ENCODE measurements at places on chromosomes 3 and 15.

GRCh38 chr3:157639756-157640426, 136.7 kb upstream of the VEPH1 start:
- no peak for DNase-seq

DNA sequence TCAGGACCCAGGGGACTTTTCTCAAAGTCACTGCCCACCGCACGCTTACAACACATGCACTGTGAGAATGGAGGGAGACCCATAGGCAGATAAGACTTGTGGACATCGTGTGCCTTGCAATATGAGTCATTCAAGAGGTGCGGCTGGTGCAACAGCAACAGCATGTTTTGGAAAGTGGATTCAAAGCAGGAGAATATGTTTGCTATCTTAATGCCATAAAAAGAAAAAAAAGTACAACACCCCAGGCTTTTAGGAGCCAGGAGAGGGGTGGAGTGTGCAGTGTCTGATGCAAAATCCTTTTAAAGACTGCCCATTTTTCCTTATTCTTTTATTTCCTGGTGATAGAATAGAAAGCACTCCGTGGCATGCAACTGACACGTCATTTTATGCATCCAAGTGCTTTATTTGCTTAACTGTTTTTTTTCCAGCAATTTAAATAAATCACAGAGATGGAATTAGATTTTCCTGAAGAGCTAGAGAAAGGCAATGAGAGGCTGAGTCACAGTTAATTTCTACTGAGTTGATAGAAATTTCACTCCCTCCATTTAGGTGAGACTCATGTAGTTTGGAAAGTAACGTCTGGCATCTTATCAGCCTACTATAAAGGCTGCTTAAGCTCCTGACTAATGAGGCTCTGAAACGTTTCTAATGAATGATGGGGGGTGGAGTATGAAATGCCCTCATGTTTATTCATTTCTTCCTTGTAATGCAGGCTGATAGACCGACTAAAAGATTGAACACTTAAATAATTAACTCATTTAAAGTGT, 96.4 kb downstream of the NSUN3 start:
- DNase-seq, result no peak

- no peak for DNase-seq
Measured at GRCh38 chr15:33150971-33151370, 43.5 kb downstream of the FMN1 start.

GRCh38 chr3:170711786-170712185, 125.9 kb upstream of the SLC7A14 start:
- DNase-seq, result no peak

DNA sequence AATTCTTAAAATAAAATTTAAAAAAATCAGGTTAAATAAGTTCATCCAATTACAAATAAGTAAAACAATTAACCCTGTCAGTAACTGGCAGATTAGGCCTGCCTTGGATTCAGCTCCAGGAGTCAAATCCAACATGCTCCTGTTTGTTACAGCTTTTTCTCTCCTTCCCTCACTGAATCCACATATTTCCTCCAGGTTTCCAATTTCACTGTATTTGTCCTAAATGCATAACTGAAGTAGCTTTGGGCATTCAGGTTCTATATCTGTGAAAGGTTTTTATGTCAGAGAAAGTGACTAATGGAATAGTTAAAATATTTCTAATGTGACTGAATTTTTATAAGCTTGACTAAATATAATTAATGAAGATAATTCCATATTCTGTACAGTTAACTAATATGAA, 79.7 kb downstream of the IFT80 start:
- DNase-seq, result no peak

- no peak for DNase-seq
Measured at GRCh38 chr3:40511031-40511718, 5.3 kb downstream of the ZNF620 start.

DNA sequence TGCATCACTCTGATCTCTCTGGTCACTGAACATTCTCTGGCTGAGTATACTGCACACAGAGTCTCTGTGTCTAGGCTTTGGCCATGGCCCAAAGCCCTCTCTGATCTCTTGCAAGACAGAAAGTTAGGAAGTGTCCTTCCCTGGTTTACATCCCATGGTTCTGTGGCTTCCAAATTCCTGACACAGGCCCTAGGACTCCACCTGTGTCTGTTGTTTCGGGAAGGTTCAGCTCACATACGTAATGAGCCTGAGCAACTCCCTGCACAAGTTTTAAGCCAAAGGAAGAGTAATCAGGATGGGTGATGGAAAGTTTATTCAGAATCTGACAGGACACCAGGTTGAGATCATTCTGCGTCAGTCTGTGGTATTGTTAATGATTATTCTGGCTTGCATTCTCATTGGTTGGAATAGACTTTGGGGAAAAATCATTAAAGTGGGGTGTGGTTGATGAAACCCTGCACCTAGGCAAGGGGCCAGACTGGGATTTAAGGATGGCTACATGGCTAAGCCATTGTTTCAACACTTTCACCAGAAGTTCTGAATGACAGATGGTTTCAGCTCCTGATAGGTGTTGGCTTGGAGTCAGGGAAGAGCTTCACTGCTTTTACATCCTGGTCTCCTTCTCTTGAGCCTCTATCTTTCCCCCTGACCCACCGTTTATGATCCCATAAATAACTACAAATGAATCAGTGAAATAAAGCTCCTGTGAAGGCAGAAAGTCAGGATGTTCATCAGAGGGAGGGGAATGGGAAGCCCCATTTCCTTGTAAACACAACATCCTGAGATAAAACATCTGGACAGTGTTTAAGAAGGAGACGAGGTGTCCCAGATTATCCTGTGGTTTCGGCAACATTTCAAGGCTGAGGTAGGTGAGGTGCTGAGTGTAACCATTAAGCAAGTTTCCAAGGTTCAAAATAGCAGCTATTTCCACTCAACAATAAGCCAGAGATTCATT, 14.1 kb downstream of the LCMT2 start:
- DNase-seq, result no peak

DNA sequence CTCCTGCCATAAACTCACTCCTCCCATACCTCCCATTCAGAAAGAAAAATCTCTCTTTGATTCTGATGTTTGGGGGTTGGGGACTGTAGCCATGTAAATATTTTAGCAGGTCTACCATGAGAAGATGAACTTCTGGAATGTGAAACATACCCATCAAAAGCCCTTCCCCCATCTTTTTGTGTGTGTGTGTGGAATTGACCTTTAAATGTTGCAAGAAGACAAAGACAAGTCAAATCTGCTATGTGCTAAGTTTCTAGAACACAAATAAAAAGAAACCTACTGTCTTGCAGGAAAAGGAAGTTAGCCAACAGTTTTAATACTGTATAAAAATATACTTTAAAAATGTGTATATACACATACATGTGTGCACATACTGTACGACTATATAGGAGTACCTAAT, 29.7 kb upstream of the USP50 start:
- DNase-seq, result no peak

DNA sequence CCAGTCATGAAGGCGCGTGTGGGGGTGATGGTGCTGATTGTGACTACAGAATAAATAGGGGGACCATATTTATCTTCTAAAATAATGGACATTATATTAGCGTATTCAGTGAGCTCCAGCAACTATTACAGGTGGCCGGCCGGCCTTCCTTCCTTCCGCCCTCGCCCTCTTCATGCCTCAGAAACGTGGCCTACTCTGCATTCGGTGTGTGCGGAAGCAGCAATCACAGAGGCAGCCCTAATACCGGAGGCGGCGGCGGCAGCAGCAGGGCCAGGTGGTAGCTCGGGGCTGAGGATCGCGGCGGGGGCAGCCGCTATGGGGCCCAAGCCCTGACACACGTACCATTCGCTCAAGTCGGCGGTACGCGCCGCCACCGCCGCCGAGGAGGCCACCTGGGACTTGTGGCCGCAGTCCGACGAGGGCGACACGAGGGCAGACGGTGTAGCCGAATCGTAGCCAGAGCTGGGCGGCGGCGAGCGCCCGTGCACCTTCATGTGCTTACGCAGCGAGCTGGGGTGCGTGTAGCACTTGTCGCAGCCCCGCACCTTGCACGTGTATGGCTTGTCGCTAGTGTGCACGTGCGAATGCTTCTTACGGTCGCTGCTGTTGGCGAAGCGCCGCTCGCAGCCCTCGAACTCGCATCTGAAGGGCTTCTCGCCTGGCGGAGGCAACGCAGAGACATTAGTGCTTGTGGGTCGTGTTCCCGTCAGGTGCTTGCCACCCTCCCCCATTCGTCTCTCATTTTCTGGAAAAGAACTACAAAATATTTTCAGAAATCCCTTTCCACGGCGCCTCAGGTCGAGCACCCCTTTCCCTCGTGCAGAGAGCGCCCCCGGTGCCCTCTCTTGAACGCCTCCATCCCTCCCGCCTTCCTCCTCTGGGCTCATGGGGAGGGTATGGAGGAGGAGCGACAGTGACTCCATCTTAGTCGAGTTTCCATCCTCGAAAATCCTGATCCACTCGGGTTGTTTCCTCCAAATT, 15.5 kb downstream of the ZIC4 start:
- DNase-seq, result no peak

DNA sequence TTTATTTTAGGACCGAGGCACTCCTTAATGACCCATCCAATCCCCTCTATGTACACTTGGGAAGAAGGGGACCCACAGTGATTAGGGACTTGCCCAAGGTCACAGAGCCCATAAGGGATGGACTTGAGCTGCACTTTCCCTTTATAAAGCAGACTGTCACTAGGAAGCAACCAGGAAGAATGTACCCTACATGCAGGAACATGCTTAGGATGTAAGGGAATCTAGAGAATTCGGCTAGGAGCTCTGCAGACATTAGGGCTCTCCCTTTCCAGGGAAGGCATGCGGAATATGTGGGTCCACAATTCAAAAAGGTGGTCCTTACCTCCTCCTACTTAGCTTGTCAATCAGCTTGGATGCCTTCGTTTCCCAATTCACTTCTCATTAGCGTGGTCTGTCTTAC, 78.7 kb downstream of the TMEM266 start:
- DNase-seq, result no peak

GRCh38 chr3:40102182-40102581, 207.3 kb upstream of the EIF1B start:
- DNase-seq, result no peak

DNA sequence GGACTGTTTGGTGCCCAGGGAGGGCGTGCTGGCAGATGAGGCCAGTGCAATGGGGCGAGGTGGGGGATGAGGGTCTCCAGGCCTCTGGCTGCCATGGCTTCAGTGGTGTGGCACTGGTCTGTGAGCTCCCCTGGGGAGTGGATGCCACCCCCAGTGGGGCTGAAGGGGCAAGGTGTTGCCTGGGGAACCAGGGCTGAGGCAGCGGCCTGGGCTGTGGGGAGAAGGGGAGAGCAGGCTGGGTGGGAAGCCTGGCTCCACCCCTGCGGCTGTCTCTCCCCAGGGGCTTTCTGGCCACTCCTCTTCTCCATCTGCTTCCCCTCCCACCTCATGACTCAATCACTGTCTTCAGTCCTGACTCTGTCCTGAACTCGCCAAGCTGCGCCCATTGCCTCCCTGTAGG, 88.4 kb upstream of the TLE3 start:
- DNase-seq, result no peak

- no peak for DNase-seq
Measured at GRCh38 chr15:34023907-34024306, 15.1 kb downstream of the AVEN start.

- no peak for DNase-seq
Measured at GRCh38 chr3:156659260-156659659, 15.1 kb upstream of the TIPARP start.

All from GM06990 (cell line).